Aorta (tissue), 5 donors: ENCODE measurements at places on chromosomes 11 and 22. TPM values are rescaled to one million over a fixed set of nuclear protein-coding genes. Genes with fewer than 3 reads are reported as not detected.

- DNase-seq = peak; percentile 86
These were observed 661 bp downstream of the ADAMTS8 start for GRCh38 chr11:130427581-130428315.

GRCh38 chr11:69721745-69722144 lies 17.9 kb upstream of the FGF19 start:
- DNase-seq = no peak

Gene NDUFS8
- total RNA-seq = 70.1 TPM

DNA sequence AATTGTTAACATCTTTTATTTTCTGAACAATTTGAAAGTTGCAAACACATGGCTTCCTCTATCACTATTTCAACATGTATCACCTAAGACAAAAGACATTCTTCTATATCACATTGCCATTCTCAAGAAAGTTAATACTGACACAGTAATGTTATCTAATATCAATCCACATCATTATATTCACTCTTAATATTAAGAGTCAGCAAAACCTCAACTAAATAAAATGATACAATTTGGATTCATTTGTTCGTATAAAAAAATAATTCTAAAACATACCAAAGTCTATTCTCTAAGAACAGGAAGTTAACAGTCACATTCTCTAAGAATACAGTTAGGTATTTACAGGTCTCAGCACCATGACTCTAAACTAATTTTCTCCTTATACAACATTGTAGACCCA lies 52.0 kb downstream of the ABTB2 start:
- DNase-seq = no peak

DNA sequence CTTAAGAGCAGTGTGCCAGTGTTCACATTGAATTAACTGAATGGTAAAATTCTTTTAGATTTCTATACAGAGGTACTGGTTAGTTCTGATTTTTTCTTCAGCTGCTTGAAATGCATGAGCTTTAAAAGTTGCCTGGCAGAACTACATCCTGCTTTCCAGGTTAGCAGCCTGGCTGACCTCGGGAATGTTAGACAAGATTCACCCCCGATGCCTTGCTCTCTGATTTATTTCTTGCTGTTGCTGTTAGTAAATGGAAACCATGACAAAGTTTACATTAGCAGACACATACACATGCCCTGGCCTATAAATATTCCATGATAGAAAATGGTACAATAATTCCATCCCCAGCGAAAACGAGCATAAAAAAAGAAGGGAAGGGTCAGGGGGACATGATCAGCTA lies 47.0 kb downstream of the WT1 start:
- no peak for DNase-seq

Gene RNF214
- total RNA-seq = 27.2 TPM

Gene ADM2
- 0.54 TPM for total RNA-seq

GRCh38 chr11:74720596-74721478 lies 10.4 kb downstream of the CHRDL2 start:
- peak; percentile 82 for DNase-seq

Gene KBTBD3
- total RNA-seq = 9.7 TPM

DNA sequence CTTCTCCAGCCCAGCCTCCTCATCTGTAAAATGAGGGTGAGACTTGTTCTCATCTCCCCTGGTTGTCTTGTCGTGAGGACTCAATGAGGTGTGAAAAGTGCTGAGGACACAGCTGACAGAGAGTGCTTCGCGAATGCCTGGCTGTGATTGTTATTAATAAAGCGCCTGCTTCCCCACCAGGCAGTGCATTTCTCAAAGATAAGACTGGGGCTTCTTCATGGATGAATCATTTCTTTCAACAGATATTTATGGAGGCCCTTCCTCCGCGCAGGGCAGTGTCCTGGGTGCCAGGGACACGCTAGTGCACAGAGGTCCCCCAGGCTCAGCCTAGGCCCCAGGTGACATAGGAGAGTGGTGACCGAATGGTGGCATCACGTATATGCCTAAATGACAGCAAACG lies 34.3 kb upstream of the SHISAL1 start:
- no peak for DNase-seq
